ENCODE measurements at places on chromosomes 1 and 21.

GRCh38 chr1:12477936-12478611, 139.9 kb downstream of the DHRS3 start:
- DNase-seq = no peak

- no peak for DNase-seq
Measured at GRCh38 chr1:236480758-236481436, 42.9 kb upstream of the LGALS8 start.

- DNase-seq = no peak
Measured at GRCh38 chr1:83849191-83850061, 149.5 kb downstream of the TTLL7 start.

GRCh38 chr1:203276916-203277545, 28.3 kb upstream of the BTG2 start:
- DNase-seq = no peak

DNA sequence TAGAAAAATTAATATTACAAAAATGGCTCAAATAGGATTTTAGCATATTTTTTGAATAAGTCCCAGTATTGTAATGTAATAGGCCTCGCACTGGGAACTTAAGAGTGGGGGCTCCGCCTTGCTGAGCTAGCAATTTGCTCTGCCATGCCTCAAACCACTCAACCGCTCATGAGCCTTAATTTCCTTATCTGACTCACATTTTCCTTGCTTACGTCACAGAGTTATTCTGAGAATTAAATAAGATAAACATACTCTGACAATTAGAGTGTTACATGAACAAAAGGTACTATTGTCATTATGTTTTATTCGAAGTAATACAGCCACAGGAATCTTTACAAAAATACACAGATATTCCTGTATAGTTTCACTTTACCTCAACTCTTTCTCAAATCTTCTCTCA, 108.1 kb downstream of the SLC44A5 start:
- no peak for DNase-seq

GRCh38 chr1:183244466-183244865, 58.4 kb downstream of the LAMC2 start:
- DNase-seq = no peak

DNA sequence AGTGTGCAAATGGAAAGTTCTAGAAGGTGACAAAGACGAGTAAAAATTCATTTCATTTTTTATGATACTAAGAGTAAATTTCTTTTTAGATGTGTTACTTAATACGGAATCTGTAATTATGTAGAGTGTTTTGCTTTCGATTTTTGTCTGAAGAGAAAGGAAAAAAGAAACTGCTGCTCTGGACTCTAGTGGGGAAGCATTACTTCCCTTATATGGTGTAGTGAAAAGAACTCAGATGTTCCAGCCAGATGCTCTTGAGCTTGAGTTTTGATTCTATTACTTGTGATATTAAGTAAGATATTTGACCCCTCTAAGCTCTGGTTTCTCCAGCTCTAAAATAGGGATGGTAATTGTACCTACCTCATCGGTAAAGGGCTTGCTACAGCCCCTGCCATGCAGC, 12.2 kb upstream of the GPR161 start:
- no peak for DNase-seq
